ENCODE measurements at places on chromosomes 16 and 17.

- DNase-seq = no peak
Observed at GRCh38 chr17:30208214-30208613, 27.3 kb downstream of the SLC6A4 start.

DNA sequence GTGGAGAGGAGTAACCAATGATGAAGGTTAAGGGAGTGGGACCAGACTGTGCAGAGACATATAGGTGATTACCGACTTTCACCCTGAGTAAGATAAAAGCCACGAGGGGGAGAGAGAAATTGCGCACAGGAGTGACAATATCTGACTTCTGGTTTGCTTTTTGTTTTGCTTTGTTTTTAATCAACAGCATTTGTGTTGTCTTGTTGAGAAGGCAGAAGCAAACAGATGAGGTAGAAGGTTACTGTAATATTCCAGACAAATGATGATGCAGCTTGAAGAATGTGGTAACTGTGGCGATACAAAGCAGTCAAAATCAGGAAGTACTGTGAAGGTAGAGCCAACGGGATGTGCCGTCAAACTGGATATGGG lies 7.5 kb downstream of the PELP1 start:
- no peak for DNase-seq

- no peak for DNase-seq
Observed at GRCh38 chr16:2078096-2078495, 30.3 kb downstream of the TSC2 start.

DNA sequence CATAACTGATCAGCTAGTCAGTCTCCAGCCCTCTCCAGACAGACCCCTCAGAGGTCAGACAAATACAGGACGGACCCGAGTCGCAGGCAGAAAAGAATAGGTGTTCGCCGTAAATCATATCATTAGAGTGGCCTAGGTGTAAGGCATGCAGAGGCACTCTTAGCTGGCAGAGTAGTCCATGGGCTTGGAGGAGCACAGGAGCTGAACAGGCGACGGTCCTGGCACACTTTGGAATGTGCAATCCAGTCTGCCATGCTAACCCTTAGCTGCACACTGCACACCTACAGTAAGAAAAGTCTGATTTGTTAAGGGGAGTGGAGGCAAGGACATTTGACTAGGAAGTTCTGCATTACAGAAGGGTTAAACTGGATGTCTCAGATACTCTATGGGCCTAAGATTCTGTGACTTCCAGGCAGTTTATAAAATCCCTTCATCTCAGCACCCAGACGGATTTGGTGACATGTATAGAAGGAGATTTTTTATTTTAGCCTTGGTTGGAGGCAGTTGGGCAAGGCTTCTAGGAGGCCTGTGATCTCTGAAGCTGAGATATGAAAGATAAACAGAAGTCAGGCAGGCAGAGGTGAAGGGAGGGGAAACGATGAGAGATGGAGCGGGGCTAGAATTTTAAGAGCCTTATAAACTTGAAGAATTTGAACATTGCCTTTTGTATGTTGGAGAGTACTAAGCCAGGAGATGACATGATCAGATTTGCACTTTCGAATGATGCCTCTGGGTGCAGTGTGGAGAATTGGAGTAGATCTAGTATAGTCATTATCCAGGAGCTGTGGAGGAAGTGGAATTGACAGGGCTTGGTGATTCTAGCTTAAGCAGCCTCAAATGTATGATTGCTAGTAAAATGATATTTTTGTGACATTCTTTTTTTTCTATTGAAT lies 34.6 kb upstream of the SLC5A11 start:
- no peak for DNase-seq

- DNase-seq = no peak
Observed at GRCh38 chr16:86436466-86437185, 73.7 kb upstream of the FOXF1 start.

GRCh38 chr16:50917950-50918703 lies 176.2 kb downstream of the CYLD start:
- no peak for DNase-seq

Measured in progenitor cell of endocrine pancreas (in vitro differentiated cells).